ENCODE measurements at places on chromosomes 13 and 19.

DNA sequence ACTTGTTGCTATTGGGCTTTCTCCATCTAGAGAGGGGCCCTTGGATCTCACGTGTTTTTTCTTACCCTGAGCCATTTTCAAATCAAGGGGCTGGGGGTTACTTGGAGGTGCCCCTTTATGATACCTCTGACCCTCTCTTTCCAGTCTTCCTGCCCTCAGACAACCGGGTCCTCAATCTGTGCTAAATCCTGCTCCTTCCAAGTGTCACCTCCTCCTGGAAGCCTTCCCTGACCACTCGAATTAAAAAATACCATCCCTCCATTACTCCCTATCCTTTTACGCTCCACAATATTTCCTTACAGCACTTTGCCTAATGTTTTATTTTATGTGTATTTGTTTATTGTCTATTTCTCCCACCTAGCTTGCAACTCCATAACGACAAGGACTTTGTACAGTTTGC, 3.3 kb downstream of the KLK8 start:
- no peak for DNase-seq

DNA sequence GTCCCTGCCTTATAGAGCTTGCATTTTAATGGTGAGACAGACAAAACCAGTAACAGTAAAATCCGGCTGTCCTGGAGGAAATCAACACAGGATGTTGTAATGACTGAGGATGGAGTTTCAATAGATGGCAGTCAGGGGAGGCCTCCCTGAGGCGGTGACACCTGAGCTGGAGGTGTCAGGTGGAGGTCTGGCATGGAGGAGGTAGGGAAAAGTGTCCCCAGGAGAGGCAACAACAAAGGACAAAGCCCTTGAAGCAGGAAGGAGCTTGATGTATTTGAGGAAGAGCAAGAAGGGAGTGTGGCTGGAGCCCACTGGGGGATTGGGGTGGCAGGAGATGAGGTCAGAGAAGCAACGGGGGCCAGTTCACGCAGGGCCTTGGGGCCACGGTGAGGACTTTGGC, 7.8 kb downstream of the GRIN2D start:
- no peak for DNase-seq

- no peak for DNase-seq
These were observed 413.7 kb downstream of the LIG4 start for GRCh38 chr13:107801621-107802020.

- DNase-seq = no peak
These were observed 35.5 kb downstream of the CBY2 start for GRCh38 chr13:45737571-45738017.

GRCh38 chr13:33057019-33057780, 41.0 kb downstream of the KL start:
- DNase-seq = no peak
